ENCODE measurements at places on chromosomes 16 and 17.

GRCh38 chr16:85735225-85735635, 15.7 kb downstream of the C16orf74 start:
- DNase-seq = no peak

DNA sequence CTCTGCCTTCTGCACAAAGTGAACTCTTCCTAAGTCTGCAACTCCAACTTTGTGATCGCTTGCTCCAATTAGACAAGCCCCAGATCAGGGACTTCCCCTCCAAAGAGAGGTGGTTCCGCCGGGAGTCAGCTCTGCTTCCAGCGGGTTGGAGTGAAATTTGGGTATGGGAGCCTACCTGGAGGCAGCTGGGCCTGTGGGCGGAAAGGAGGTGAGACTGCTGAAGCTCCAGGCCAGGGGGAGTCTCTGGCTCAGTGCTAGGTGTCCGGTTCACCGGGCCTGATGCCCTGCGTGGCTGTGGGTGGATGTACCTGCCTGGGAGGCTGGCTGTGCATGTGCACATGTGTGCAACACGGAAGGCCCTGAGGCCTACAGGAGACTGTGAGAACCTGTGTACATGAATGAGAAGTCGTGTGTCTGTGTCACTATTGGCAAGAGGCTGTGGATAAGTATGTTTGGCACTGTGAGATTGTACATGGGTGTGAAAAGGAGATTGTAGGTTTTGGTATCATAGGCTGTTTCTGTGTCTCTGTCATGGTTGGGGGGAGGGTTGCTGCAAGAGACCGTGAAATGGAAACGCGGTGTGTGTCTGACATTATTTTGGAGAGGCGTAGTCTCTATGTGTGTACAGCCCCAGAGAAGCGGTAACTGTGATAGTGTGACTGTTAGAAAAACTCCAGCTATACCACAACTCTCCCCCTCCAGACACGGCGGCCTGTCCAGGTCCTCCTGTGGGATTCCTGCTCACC, 4.2 kb downstream of the LHX1 start:
- no peak for DNase-seq

GRCh38 chr17:63753215-63753614, 11.6 kb upstream of the STRADA start:
- no peak for DNase-seq

DNA sequence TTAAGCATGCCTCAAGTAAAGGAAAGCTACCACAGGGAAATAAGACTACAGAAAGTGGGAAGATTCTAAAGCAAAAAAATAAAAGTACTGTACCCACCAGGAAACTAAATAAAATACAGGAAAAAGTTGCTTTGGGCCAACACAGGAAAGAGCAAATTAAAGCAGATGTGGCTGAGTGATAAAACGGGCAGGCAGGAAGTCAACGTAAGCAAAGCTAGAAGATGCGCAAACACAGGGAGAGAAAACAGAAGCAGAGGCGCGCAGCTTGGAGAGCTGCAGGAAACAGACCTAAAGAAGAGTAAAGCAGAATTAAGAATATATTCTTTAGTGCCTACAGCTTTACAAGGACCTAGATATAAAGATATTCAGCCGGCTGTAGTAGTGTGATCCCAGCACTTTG, 21.7 kb downstream of the USP36 start:
- DNase-seq = no peak

DNA sequence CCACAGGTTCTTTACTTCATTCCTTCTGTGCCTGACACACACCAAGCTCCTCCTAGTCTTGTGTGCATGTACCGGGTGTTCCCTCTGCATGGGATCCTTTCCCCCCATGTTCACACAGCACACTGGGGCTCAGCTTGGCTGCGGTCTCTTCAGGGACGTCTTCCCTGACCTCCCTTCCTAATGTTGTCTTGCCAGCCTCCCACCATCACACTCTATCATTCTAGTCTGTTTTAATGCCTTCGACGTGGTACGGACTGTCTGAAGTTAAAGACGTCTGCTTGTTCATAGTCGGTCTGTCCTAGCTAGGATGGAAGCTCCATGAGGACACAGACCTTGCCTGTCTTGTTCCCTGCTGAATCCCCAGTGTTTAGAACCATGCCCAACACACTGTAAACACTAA, 60.1 kb downstream of the USP31 start:
- no peak for DNase-seq

- no peak for DNase-seq
These were observed 2.4 kb downstream of the MIS12 start for GRCh38 chr17:5488752-5489151.
